ENCODE measurements at places on chromosomes 3 and 15.

- DNase-seq: no peak
Measured at GRCh38 chr3:161559177-161559998, 62.8 kb downstream of the OTOL1 start.

- no peak for DNase-seq
Measured at GRCh38 chr3:71456156-71456555, 127.4 kb downstream of the FOXP1 start.

DNA sequence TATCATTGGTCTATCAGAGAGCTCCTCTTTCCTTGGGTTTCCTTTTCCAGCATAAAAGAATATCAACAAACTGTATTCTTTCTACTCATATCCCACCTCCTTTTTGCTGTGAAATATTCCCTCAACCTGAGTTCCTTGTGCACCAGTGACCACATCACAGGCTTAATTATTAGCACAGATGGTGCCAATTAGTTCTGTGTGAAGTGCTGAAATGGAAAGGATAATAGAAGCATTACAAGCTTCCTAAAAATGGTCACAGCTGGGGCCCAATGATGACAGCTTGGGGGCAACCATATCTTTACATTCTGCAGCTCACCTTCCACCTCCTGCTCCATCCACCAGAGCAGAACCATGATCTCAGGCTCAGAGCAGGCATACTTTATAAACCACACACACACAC lies 84.6 kb downstream of the ANO10 start:
- no peak for DNase-seq

DNA sequence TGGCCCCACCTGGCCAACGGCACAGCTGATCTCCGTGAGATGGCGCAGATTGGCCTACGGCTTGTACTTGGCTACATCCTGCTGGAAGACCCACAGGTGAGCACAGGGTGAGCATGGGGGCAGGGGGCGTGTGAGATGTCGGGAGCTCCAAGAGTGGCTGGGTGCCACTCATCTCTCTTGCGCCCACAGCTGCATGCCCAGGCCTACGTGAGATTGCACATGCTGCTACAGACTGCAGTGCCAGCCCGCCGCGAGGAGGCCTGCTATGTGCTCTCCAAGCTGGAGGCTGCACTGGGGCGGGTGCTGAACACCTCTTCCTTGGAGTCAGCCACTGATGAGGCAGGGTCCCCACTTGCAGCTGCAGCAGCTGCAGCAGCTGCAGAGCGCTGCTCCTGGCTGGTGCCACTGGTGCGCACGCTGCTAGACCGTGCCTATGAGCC lies 22.3 kb downstream of the NBEAL2 start:
- no peak for DNase-seq

- no peak for DNase-seq
Measured at GRCh38 chr3:105385819-105386508, 19.3 kb downstream of the ALCAM start.

DNA sequence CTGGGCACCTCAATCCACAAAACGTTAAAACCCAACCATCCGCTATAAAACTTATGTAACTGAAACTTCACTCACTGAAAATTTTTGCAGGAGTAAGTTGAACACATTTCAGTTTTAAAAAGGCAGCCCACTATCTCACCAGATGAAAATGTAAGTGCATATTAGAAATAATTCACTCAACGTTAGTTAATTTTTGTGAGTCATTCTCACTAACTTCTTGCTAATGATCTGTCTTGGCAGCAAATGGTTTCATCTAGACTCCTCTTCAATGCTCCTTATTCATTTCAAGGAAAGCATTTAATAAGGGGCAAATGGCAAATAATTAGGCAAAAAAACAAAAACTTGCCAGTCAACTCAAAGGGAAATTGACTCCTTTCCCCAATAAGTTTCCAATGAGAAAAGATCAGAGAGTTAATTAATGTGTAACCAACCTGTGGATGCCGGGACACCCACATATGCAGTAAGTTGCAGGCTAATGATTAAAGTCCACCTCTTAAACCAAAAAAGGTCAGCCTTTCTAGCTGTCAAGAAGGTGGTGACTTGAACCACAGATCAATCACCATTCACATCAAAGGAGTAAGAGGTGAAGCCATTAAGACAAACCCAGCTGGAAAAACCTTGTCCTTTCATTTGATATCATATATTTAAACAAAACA lies 22.9 kb upstream of the PRICKLE2 start:
- DNase-seq: no peak

DNA sequence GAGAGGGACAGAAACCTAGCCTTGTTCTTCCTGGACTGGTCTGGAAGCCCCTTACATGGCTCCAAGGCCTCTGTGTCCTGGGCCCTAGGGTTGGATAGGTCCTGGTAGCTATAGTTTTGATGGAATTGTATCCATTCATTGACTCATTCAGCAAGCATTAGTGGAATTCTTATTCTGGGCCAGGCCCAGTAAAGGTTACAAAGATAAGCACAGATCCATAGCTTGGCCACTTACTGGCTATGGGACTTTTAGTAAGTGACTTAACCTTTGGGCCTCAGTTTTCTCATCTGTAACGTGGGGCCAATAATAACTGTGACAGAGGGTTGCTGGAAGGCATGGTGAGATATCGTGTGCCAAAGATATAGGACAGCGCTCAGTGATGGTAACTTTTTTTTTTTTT lies 13.6 kb upstream of the DAG1 start:
- DNase-seq: no peak

- DNase-seq: no peak
Measured at GRCh38 chr3:149475451-149476060, 1.1 kb downstream of the TM4SF4 start.

DNA sequence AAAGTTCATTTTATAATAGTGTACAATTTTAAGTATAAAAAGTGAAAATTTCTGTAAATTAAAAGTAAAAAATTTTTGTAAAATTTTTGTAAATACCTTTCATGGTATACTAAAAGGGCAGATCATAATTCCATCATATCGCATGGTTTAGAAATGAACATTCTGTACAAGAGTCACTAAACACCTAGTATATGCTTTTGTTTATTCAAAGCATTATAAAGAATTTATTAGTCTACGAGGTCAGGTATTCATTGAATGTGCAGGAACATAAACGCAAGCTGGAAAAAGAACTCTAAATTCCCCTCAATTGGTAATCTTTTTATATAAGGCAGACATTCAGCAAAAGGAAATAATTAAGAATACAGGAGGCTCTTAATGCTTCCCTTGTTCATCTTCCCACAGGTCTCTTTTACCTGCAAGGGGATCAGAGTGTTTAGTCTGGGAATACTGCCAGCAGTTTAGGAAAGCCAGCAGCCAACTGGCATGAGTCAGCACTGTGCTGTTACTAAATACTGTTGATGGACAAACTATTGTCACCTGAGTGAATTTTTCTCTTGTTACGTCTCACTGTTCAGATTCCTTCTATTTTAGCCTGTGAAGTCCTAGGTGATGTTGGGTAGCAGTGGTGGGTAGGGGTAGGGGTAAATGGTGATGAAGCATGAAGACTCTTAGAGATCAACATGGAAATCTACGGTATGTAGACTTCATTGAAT lies 70.1 kb downstream of the UQCC5 start:
- DNase-seq: peak; percentile 74

DNA sequence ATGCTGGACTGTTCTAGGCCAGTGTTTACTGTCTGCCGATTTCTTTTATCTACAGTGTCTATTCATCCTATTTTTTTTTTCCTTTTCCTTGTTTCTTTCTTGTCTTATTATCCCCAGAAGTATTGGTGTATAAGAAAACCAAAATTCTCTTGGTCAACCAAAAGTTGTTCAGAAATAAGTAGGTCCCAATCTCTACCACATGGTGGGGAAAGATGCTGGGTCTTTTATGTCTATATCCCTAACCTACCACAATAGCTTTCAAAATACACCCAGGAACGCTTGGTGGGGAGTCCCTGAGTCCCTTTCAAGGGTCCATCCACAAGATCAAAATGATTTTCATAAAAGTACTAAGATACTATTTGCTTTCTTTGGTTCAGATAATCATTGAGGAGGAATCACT lies 225.6 kb downstream of the CLSTN2 start:
- DNase-seq: no peak

- peak; percentile 2 for DNase-seq
Measured at GRCh38 chr3:174397848-174398247, 461.3 kb upstream of the NAALADL2 start.

GRCh38 chr15:65963911-65964482 lies 94.7 kb downstream of the RAB11A start:
- DNase-seq: no peak
